Activated T-cell treated with anti-CD3 and anti-CD28 coated beads, Interleukin-2, amount 50 U/mL, for 72 hours (primary cell): ENCODE measurements at places on chromosomes 13 and 19. TPM values are rescaled to one million over a fixed set of nuclear protein-coding genes. Genes with fewer than 3 reads are reported as not detected.

Gene ZNF304
- 8.1 TPM for total RNA-seq

Gene CRLF1
- total RNA-seq: not detected

Gene C19orf44
- total RNA-seq: 3.0 TPM

Gene DACH1
- 0.17 TPM for total RNA-seq

Gene SERTAD3
- 12.6 TPM for total RNA-seq

Gene CNN1
- not detected for total RNA-seq

Gene LGALS7
- not detected for total RNA-seq

Gene CYSLTR2
- 4.0 TPM for total RNA-seq

Gene OR7A5
- not detected for total RNA-seq

Gene SPRY2
- total RNA-seq: 0.22 TPM

Gene C3
- total RNA-seq: 1.8 TPM

Gene MCEMP1
- not detected for total RNA-seq

Gene TNFRSF19
- not detected for total RNA-seq

GRCh38 chr13:20475927-20476691 is 49.5 kb downstream of the CRYL1 start:
- peak; percentile 77 for DNase-seq

GRCh38 chr13:80199585-80200292 is 141.2 kb downstream of the SPRY2 start:
- DNase-seq: no peak

DNA sequence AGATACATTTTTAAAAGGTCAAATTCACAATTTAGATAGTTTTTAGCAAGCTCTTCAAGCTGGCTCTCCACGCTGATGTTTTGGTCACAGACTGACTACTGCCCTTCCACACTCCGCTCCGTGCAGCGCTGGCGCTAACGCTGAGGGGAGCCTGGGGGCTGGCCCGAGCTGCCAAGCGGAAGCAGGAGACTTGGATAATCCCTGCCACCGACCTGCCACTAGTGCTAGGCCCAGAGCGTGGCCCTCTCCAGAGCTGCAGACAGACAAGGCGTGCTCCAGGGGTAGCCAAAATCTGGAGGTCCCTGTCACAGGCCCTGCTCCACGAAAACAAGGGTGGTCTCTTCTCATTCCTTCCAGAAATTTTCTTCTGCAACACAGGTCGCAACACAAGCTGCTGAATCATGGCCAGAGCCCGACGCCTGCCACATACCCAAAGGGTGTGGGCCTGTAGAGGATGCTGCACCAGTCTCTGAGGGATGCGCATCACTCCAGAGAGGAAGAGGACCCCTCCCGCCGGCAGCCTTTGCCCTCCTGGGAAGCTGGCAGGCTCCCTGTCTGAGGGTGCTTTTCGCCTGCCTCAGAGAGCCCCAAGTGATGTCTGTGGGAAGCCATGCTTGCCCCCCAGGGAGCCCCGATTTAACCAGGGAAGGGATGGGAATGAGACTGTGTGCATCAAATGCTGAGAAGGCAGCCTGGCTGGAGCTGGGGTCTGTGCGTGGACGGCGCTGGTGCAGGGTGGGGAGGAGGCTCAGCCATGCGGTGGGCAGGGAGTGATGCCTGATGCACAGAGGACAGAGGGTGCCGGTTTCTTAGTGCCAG is 21.6 kb downstream of the CAPS start:
- DNase-seq: no peak

DNA sequence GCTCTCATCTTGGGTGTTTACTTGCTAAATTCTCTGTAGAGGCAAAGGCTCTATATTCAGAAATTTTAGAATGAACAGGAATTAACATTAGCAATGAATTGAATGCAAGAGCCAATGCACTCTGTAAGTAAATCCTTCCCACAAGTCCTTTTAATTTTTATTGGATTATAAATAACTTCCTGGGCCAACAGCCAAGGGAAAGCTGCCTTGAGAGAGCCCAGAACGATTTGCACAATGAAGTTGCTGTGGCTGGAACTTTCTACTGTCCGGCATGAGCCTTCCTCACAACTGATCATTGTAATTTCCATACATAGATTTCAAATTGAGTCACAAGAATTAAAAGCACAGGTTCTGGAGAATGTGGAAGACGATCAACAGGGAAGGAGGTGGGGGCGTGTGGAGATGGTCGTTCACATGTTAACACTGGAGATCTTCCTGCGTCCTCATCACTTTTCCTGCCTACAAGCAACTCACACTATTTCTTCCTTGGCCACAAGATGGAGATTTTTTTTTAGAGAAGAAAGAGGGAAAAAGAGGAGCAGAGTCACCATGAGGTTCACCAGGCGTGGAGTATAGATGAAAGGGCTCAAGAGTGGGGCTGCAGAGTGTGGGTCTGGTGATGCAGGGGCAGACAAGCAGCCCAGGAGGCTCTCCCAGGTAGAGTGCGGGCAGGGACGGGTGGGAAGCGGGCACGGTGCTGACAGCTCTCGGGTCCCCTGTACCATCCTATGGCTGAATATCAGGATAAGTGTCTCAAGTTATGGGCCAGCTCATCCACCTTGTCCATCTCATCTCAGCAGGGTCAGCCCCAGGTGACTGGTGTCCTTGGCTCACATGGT is 110.7 kb downstream of the SOX1 start:
- no peak for DNase-seq

GRCh38 chr19:18809149-18809868 is 18.2 kb upstream of the COMP start:
- no peak for DNase-seq

- peak; percentile 91 for DNase-seq
These were observed 9.4 kb downstream of the C19orf81 start for GRCh38 chr19:50658441-50659317.

DNA sequence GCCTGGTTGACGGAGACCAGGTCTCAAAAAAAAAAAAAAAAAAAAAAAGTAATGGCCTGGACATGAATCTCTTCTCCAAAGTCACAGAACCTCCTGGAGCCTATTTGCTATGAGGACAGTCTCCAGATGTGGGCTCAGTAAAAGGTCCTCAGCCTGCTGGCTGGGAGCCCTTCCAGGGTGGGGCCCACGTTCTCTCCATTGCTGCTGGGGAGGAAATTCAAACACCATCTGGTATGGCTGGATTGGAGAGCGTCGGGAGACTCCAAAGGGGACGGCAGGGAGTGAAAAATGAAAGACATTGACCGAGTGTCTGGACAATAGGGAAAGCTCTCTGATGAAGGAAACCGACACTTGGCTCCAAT is 1.3 kb upstream of the PBX4 start:
- no peak for DNase-seq

GRCh38 chr19:1224847-1225246 is 13.0 kb downstream of the CBARP start:
- no peak for DNase-seq

DNA sequence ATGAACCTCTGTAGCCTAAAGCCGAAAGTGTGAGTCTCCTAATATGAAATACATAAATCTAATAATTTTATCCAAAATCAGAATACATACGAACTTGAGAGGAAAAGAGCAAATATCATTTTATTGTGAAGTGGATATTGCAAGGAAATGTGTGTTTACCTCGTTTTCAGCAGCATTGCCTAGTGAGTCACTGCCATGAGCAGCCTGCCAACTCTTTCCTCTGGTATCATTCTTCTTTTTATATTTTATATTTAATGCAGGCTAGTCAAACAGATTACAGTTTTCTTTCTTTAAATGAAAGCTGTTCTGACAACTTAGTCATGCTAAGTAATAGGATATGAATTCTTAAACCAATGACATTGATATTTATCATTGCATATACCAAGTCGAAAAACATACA is 44.2 kb downstream of the EDNRB start:
- no peak for DNase-seq

DNA sequence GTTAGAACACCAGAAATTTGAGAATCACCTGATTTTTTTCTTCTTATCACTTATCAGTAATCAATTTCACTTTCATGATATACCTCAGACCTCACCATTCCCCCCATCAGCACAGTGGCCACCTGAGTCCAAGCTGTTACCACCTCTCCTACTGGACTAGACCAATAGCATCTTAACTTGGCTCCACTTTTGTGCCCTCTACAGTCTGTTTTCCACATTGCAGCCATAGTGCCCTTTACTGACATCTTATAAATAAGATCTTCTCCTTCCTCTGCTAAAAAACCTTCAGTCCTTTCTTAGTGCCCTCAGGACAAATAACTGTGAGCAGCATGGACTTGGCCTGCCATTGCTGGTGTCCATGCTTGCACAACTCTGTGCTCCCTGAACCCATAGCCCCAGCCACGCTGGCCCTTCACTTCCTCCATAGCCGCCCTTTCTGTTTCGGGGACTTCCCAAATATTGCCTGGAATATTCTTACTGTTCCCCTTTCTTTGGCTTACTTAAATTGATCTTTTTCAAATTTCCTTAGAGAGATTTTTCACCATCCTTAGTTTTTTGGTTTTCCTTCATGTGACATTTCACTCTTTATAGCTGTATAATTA is 380.8 kb downstream of the LMO7 start:
- DNase-seq: peak; percentile 8

- DNase-seq: peak; percentile 38
These were observed at the start of gene S1PR5 for GRCh38 chr19:10517361-10517759. Gene S1PR5 (minus strand): TSS chr19:10517447. CDS start chr19:10515011, 2,436 bp downstream.

DNA sequence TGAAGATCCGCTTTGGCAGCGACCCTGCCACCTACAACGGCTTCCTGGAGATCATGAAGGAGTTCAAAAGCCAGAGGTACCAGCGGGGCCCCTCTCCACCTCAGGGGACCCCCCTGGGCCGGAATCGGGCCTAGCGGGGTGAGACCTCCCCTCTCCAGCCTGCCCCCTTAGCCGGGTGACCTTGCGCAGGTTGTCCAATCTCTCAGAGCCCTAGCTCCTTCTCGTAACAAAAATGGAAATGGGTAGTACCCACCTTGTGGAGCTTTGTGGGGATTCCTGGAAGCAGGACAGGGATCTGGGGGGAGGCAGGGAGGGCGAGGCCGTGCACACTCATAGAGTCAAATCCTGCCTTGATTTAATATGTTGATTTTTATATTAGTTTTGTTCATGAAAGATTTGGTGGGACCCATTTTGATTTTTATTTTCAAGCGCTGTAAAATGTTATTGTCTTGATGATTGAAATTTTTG is 658 bp downstream of the SIN3B start:
- no peak for DNase-seq

GRCh38 chr13:108963846-108964600 is 334.6 kb downstream of the MYO16 start:
- no peak for DNase-seq

DNA sequence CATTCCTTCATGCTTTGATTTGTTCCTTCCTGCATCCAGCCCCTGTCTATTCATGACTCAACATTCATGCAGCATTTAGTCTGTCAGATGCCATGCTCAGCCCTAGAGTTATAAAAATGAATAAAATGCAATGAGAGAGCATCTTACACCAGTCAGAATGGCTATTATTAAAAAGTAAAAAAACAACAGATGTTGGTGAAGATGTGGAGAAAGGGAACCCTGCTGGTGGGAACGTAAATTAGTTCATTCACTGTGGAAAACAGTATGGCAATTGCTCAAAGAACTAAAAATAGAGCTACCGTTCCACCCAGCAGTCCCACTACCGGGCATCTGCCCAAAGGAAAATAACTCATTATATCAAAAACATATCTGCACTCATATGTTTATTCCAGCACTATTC is 70.0 kb upstream of the GTF3A start:
- no peak for DNase-seq

- no peak for DNase-seq
These were observed 42.5 kb upstream of the SCEL start for GRCh38 chr13:77492982-77493381.

- no peak for DNase-seq
These were observed 57.1 kb downstream of the ALOX5AP start for GRCh38 chr13:30792285-30793000.

GRCh38 chr19:3123956-3124355 is 11.9 kb upstream of the GNA15 start:
- no peak for DNase-seq

DNA sequence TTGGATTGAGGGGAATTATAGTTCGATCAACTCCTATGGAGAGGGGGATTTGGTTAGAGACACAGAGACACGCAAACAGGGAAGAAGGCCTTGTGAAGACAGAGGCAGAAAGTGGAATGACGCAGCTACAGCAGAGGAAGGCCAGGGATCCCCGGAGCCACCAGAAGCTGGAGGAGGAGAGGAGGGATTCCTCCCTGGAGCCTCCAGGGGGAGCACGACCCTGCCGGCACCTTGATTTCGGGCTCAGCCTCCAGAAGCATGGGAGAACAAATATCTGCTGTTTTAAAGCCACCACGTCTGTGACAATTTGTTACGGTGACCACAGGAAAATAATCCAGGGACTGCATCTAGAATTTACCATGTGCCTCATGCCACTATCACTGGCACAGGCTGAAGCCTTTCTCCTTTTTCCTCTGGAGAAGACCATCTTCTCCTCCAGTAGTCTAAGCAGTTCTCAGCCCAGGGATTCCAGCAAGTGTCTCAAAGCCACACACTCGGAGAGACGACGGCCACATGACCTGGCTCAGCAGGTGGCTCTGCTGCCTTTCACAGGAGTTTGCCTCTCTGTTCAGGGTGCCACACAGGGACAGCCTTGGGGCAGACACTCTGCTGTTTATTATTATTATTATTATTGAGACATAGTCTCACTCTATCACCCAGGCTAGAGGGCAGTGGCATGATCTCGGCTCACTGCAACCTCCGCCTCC is 39.9 kb upstream of the CCNE1 start:
- peak; percentile 31 for DNase-seq

- no peak for DNase-seq
These were observed 20.1 kb upstream of the ARHGEF18 start for GRCh38 chr19:7328647-7329046.

GRCh38 chr13:31824705-31825517 is 85.6 kb downstream of the RXFP2 start:
- DNase-seq: no peak

GRCh38 chr19:12093777-12094176 is 29.2 kb downstream of the ZNF844 start:
- no peak for DNase-seq

DNA sequence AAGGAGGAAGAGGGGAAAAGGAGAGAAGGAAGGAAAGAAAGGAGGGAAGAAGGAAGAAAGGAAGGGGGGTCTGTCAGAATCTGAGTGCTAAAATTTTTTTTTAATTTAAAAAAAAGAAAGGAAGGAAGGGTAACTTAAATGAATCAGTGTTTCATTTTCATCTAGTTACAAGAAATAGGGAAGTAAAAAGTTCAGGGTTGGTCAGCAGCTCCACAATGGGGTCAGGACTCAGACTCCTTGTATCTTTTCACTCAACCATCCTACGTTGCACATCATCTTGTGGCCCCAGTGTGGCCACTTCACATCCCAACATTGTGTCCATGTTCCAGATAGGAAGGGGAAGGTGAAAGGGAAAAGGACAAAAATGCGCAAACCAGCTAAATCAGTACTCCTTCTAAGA is 14.3 kb upstream of the FNDC3A start:
- no peak for DNase-seq

GRCh38 chr13:113033054-113033850 is 64.2 kb downstream of the MCF2L start:
- DNase-seq: no peak

GRCh38 chr13:83531022-83531421 is 351.3 kb downstream of the SLITRK1 start:
- DNase-seq: no peak
